NCI-H526 treated with DMSO at 0.1 percent for 48 hours (cell line): ENCODE measurements at places on chromosomes 4 and X.
A peak's percentile ranks its signal among the peaks of the same experiment; 100 is the strongest.

DNA sequence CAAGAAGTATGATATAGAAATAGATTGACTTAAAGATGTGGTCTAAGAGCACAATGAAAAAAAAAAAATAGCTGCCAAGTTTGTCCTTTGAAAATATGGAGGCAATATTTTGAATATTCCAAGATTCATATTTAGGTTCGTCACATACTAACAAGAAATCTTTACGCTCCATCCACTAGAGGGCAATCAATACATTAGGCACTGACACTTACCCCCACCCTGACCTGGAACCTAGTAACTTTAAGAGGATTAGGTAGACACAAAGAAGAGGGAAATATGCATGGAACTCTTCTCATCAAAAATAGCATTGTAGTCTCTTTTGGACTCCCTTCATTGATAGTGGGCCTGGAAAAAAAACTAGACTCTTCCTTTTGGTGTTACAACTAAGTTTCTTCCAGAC lies 1108.1 kb downstream of the PCDH19 start:
- peak; percentile 23 for DNase-seq

GRCh38 chrX:147522981-147523380 lies 388.7 kb upstream of the FMR1 start:
- DNase-seq, result no peak

- peak; percentile 26 for DNase-seq
Observed at GRCh38 chr4:152784490-152785350, 5.0 kb downstream of the ARFIP1 start.

- DNase-seq, result no peak
Observed at GRCh38 chrX:105018865-105019264, 201.6 kb downstream of the TEX13A start.

DNA sequence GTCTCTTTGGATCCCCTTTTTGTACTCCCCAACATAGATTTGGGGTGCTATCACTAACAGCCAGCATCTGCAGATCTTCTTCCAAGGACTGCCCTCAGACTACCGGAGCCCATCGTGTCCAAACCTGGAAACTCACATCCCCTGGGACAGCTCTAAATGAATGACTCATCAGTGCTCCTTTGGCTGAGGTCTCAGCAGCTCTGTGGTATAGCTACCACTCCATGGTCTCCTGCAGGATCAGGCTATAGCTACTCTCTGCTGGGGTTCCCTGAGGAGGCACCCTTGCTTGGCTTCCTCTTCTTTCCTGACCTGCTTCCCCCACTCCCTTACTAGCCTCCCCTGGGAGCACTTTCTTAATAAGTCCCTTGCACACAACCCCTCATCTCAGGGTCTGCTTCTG lies 97.5 kb upstream of the PRPS2 start:
- no peak for DNase-seq

- no peak for DNase-seq
Observed at GRCh38 chrX:39133971-39134370, 332.7 kb downstream of the MID1IP1 start.

GRCh38 chr4:998096-998691 lies 5.0 kb upstream of the SLC26A1 start:
- no peak for DNase-seq

DNA sequence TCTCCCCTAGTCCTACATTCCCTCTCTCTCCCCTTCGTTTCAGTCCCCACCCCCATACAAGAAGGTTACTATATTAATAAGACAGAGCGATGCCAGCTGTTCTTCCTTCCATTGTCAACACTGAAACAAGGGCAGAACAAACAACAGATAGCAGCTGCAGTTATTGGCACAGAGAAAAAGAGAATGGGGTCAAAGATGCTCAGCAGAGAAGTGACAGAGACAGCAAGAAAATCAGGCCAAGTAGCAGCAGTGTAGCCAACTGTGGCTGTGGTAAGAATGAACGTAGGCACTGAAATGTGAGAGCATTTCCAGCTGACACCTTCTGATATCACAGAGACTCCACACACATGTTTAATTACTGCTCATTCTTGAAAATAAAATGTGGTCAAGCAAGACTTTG lies 641.8 kb downstream of the FSTL5 start:
- DNase-seq, result no peak

- peak; percentile 47 for DNase-seq
Observed at GRCh38 chr4:140884431-140885058, 128.4 kb upstream of the TBC1D9 start.

DNA sequence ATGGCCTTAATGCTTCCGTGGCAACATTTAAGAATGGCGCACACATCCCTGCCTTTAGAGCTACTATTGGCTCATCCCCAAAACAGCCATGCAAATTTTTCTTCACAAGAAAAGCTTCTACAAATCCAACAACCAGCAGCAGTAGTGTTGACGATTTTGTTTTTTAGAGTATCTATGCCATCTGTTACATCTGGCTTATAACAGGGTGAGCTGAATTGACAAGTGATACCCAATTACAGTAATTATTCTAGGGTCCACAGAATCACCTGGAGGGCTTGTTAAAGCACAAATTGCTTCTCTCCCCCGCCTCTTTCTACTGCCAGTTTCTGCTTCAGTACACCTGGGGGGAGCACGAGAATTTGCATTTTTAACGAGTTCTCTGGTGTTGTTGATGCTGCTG lies 34.1 kb downstream of the DCHS2 start:
- peak; percentile 91 for DNase-seq

GRCh38 chrX:127011629-127012028 lies 192.1 kb downstream of the PRR32 start:
- no peak for DNase-seq

- DNase-seq, result no peak
Observed at GRCh38 chrX:124190440-124190839, 142.0 kb upstream of the TEX13D start.

- DNase-seq, result no peak
Observed at GRCh38 chrX:29530501-29530900, 684.9 kb upstream of the MAGEB2 start.

DNA sequence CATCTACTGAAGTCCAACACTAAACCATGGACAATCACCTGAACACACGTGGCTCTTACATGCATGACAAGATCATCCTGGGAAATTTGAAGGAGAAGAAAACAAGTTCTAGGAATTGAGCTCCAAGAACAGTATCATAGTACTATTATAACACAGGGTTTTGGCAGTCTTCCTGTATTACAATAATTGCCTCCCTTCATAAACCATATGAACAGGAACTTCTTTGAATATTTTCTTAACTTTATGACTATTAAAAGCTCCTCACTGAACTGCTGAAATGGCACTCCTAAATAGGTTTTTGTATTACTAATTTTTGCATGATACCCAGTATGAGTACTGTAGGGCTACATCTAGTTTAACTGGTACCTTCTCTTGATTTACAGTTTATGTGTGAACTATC lies 130.0 kb downstream of the ZAR1 start:
- DNase-seq, result no peak

DNA sequence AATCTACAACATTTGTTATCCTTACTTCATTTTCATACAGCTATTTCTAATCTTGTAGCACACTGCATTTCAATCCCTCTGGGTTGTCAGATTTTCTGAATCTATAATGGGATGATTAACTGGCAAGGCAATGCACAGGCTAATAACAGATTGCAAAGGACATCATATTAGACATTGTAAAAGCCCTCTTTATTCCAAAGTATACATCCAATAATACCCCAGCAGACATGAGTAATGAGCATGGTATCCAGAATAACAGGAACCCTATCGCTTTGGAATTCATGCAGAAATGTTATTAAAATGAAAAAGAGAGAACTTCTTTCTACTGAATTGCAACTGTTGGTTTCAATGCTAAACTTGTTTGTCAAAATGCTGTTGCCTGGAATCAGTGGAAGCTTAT lies 122.9 kb downstream of the C4orf33 start:
- DNase-seq, result no peak

GRCh38 chrX:56763556-56764152 lies 34.6 kb downstream of the NBDY start:
- DNase-seq, result no peak

GRCh38 chr4:145763399-145763798 lies 83.5 kb downstream of the C4orf51 start:
- DNase-seq, result no peak

DNA sequence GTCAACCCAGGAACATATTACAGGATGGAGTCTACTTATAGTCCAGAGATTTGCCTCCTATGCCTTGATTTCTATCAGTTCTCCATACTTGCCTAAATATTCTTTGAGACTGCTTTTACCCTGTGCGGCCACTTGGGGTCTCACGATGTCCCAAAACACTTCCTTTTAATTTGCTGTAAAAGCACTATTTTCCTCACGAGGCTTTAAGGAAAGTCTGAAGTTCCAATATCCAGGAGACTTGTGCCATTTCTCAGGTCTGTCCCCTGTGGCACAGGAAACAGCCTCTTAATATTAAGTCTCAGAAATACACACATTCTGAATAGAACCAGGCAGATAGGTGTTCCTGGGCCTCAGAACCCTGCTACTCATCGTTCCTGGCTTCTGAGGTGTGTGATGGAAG lies 142.9 kb downstream of the TMEM164 start:
- no peak for DNase-seq

GRCh38 chr4:87100168-87100567 lies 120.2 kb downstream of the KLHL8 start:
- DNase-seq, result no peak

DNA sequence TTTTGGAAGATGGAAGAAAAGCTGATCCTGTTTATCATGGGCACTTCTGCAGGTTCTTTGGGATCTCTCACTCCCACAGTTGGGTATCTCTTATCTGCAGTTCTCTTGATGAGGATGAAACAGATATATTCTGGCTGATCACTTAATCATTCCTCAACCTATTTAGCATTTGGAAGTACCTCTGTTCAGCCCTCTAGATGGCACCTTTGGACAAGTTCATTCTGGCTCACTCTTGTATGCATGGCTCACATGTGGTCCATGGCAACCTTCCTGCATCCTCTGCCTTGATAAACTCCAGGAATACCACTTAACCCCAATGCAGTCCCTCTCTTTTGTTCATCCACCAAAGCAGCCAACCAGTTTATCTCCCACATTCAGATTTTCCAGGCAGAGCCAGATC lies 74.2 kb downstream of the SMARCA5 start:
- DNase-seq, result no peak

GRCh38 chrX:134646691-134647090 lies 11.6 kb downstream of the PLAC1 start:
- no peak for DNase-seq

- no peak for DNase-seq
Observed at GRCh38 chrX:101079736-101080270, 1.1 kb downstream of the TMEM35A start.

GRCh38 chrX:41377624-41378023 lies 43.7 kb downstream of the DDX3X start:
- DNase-seq, result no peak

DNA sequence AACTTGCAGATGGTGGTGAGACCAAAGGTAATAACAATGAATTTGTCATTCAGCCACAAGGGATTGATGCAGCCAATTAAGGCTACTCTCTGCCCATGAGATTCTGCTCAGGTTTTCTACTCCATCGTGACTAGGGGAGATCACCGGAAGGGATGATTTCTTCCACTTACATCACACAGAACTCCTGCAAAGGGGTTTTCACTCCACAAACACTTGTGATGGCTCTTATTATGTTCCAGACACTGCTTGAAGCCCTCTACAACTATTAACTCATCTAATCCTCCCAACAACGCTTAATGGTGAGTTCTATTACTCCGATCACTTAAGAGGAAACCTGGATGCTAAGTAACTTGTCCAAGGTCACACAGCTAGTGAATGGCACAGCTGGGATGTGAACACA lies 55.9 kb downstream of the MTNR1A start:
- DNase-seq, result no peak

DNA sequence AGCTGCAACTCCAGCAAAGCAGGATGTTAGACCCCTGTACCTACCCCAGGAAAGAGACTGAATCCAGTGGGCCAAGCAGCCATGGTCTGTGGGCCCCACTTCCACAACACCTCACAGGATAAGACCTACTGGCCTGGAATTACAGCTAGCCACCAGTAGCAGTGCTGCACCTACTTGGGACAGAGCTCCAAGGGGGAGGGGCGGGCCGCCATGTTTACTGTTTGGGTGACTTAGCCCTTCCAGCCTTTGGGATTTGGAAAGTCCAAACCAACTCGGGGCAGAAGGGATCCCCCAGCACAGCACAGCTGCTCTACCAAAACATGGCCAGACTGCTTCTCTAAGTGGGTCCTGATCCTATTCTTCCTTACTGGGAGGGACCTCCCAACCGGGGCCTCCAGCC lies 9.1 kb upstream of the TMSB15B start:
- no peak for DNase-seq

- DNase-seq, result no peak
Observed at GRCh38 chr4:105496899-105497298, 23.0 kb upstream of the PPA2 start.

- DNase-seq, result no peak
Observed at GRCh38 chrX:127708155-127708554, 344.0 kb downstream of the ACTRT1 start.

GRCh38 chr4:33467291-33467690 lies 2747.1 kb downstream of the PCDH7 start:
- no peak for DNase-seq

- peak; percentile 0 for DNase-seq
Observed at GRCh38 chrX:56564921-56565840, 1.8 kb downstream of the UBQLN2 start.

- no peak for DNase-seq
Observed at GRCh38 chr4:103853627-103854026, 133.8 kb upstream of the TACR3 start.
